ENCODE measurements at places on chromosomes 3 and 15. TPM values are rescaled to one million over a fixed set of nuclear protein-coding genes. Genes with fewer than 3 reads are reported as not detected.

CYP8B1 gene
- total RNA-seq: not detected

TGM5 gene
- total RNA-seq: not detected

IL17RE gene
- total RNA-seq: 0.72 TPM

ASB14 gene
- not detected for total RNA-seq

CPNE4 gene
- total RNA-seq: not detected

LRRC34 gene
- 6.6 TPM for total RNA-seq

GOLGA8M gene
- total RNA-seq: not detected

CSPG5 gene
- total RNA-seq: 0.14 TPM

FANCD2OS gene
- not detected for total RNA-seq

FAM107A gene
- not detected for total RNA-seq

FBXW12 gene
- total RNA-seq: not detected

SEMA3F gene
- 0.43 TPM for total RNA-seq

ANKRD63 gene
- total RNA-seq: not detected

GOLGA6L22 gene
- total RNA-seq: not detected

THAP10 gene
- 1.8 TPM for total RNA-seq

LTK gene
- 3.9 TPM for total RNA-seq

SAMMSON gene
- total RNA-seq: not detected

RASL12 gene
- 1.6 TPM for total RNA-seq

Data from placental pericyte (primary cell).